Calu3 (cell line): ENCODE measurements at places on chromosomes 4 and X. TPM values are rescaled to one million over a fixed set of nuclear protein-coding genes. Genes with fewer than 3 reads are reported as not detected.

MAGEA11 gene
- total RNA-seq, result not detected in 2 replicates

PDHA1 gene
- total RNA-seq, result 234 and 241 TPM in 2 replicates

SSX2B gene
- total RNA-seq, result not detected in 2 replicates

ZFP42 gene
- not detected in 2 replicates for total RNA-seq

GLUD2 gene
- 16.3 and 19.6 TPM in 2 replicates for total RNA-seq

CD38 gene
- total RNA-seq, result 3.4 and 9.4 TPM in 2 replicates

TEX13C gene
- not detected in 2 replicates for total RNA-seq

DCLK2 gene
- total RNA-seq, result 0.15 and 0.31 TPM in 2 replicates

FGA gene
- 0.34 TPM in 1 of 2 replicates, not detected in the other for total RNA-seq

SLC9A7 gene
- 66.4 and 83.3 TPM in 2 replicates for total RNA-seq

FAM241A gene
- 1.4 and 1.6 TPM in 2 replicates for total RNA-seq

GLRA3 gene
- 0.07 and 0.12 TPM in 2 replicates for total RNA-seq

RBM46 gene
- not detected in 2 replicates for total RNA-seq

GRCh38 chr4:89491761-89492160, 184.2 kb upstream of the GPRIN3 start:
- DNase-seq, result no peak

- DNase-seq, result no peak
Observed at GRCh38 chrX:118484216-118484903, 11.3 kb upstream of the DOCK11 start.

GRCh38 chr4:21884615-21885014, 64.0 kb downstream of the KCNIP4 start:
- DNase-seq, result no peak

DNA sequence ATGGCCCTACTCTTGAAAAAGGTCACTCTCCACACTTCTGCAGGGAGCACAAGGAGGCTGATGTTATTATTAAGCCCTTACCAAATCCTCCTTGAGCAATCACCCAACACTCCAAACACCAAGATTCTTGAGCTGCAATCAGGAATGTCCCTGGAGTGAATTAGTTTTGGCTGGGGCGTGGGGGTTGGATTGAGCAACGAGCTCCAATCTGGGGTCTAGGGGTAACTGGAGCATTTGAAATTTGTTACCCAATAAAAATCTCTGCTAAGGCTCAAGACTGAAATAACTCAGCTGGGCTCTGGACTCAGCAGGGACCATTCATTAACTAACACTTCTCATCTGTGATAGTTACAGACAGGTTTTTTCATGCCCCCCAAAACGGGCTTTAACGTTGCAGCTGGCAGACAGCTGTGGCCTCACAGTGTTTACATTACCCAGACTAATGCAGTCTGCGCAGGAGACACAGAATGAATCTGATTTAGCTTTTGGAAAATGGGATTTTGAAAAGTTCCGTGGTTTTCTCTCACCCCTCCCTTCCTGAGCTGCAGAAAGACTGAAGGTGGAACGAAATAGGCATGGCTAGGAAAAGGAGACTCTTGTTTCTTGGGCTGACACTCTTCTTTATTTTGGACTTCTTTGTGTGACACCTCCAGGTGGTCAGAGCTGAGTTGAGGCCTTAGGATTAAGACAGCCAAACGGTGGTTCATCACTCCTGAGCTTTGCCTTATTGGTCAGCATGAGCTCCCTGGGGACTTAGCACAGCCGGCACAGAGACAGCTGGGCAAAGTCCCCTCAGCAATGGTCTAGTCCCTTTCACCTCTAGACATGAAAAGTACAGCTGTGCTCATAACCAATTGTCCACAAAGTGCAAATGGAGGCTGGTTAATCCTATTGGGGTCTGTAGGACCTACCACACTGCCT, 26.6 kb downstream of the PLAC1 start:
- DNase-seq, result no peak

DNA sequence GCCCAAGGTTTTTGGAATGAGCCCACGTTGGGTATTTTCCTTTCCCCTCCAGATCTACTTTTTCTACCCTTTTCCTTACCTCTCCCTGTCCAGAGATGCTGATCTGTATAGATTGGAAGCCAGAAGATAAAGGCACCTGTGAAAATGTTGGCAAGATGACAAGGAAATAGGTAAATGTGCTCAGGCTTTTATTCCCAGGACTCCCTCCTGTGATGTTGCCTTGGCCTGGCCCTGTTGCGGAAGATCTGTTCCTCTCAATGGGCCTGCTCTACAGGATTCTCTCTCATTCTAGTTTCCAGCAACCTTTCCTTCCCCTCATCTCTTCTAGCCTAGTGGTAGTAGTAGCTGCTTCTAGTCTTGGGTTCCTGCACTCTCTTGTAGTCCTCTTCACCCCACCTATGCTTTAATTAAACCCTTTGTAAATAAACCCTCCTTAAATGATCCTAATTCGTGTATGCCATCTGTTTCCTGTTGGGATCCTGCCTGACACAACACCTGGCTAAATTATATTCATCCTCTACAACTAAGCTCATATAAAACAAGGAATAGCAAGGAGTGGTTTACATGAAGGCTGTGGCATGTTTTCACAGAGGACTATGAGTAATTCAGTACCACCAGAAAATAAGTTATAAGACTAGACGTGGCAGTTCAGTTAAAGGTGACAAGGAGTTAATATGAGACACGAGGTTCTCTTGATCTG, 95.7 kb upstream of the MAOA start:
- DNase-seq, result no peak

DNA sequence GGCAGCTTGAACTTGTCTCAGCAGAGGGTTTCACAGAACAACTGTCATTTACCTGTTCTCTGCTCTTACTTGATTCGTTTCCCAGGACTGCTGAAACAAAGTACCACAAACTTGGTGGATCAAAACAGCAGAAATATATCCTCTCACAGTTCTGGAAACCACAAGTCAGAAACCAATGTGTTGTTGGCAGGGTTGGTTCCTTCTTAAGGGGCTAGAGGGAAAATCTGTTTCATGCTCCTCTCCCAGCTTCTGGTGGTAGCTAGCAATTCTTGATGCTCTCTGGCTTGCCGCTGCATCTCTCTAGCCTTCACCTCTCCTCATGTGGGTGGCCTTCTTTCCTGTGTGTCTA, 4.7 kb downstream of the TLR8 start:
- DNase-seq, result no peak

GRCh38 chr4:6924361-6924779, 14.7 kb downstream of the TBC1D14 start:
- no peak for DNase-seq

DNA sequence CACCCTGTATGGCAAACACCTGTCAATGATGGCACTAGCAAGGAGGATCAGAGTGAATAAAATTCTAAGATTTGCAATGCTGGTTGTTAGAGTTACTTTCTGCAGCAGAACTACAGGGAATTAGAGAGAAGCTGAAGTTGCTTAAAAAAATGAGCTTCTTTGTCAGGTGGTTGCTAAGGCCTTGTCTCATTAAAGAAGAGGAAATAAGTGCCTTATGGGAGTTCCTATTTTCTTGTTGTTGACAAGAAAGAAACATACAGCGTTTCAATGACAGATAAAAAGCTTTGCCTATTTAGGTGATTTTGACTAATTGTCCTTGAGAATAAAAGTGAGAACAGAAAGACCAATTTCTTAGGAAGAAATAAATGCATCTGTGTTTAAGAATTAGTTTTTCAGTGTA, 106.0 kb upstream of the ARHGAP24 start:
- no peak for DNase-seq

DNA sequence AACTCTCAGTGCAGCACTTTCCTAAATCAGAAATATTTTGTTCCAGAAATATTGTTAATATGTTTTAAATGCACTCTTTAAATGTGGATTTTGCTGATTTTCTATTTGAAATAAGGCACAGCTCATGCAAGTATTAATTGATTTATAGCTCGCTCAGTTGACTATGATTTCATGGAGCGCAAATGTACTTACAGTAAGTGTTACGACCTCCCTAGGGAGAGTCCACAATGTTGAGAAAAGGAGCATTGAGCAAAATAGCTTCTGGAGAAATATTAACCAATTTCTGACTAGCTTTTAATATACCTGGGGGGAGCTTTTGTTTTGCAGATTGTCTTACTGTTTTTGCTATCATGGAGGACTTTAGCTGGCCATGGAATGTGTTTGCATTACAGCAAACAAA, 1687.5 kb downstream of the STIM2 start:
- no peak for DNase-seq

DNA sequence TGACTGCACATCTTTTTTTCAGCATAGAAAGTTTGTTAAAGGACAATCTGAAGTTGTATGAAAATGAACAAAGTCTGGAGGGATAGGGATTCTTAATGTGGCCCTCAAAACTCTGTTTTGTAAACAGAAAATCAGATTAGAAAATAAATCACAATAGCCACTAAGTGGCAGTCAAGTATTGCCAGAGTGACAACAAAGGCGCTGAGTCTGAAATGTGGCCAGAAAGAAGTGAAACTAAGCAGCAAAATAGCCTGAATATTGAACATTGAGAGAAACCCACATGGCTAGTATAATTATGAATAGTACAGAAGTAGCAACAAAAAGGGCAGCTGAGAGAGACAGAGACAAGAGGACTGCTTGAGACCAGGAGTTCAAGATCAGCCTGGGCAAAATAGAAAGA, 81.1 kb upstream of the CT45A1 start:
- no peak for DNase-seq

GRCh38 chrX:16807976-16808542, 21.8 kb downstream of the TXLNG start:
- DNase-seq, result peak; percentile 15

- no peak for DNase-seq
Observed at GRCh38 chrX:9746148-9746888, 19.3 kb downstream of the GPR143 start.

- no peak for DNase-seq
Observed at GRCh38 chr4:152094970-152095700, 334.3 kb upstream of the GATB start.

DNA sequence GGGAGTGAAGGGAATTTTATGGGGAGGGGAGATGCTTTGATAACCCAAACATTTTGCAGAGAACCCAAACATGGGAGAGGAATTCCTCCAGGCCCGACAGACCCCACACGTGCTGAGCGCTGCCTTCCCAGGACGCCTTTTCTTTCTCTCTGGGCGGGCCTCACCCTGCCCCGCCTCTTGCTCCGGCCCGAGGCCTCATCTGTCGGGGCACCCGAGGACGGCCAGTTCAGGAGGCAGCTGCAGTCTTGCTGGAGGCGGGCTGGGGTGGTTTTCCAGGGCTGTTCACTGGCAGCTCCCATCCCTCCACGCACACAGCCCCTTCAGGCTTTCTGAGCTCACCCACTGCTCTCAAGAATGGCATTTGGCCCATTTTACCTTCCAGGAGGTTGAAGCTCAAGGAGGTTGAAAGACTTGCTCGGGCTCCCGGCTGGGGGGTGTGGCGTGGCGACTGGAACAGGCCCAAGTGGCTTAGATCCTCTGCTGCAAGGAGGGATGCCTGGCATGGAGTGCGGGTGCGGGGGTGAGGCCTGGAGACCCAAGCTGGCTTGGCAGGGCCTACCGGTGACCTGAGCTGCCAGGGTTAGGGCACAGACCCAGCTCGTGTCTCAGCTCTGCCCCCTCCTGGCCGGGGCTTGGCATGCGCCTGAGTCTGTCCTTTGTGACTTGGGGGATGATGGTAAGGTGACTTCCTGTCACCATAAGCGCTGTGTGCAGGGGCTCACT, 99.2 kb downstream of the PSAPL1 start:
- DNase-seq, result peak; percentile 70
